NCI-H1417 treated with DMSO at 0.1 percent for 48 hours (cell line): ENCODE measurements at places on chromosomes 2 and 18.

GRCh38 chr18:13353084-13353823, 134.7 kb downstream of the LDLRAD4 start:
- DNase-seq, result no peak

- DNase-seq, result no peak
Measured at GRCh38 chr2:128510701-128511397, 192.2 kb upstream of the HS6ST1 start.

GRCh38 chr2:195779491-195779890, 122.5 kb downstream of the SLC39A10 start:
- no peak for DNase-seq

DNA sequence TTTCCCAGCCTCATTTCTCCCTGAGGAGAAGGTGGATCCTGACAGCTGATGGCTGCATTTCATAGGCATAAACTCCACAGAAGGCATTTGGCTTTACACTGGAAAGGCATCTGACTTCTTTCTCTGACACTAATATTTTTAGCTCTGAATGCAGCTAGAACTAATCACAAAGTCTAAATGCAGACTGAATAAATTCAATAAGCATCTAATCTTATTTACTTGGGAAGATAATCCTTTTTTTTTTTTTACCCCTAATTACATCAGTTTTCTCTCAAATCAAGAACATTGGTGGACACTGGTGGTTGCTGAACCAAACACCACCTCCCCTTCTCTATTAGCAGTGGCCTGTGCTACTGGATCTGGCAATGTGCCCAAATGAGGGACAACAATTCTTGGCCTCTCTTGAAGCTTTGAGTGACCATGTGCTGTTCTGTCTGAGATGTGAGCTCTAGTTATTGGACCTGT, 50.9 kb upstream of the CD226 start:
- DNase-seq, result no peak

DNA sequence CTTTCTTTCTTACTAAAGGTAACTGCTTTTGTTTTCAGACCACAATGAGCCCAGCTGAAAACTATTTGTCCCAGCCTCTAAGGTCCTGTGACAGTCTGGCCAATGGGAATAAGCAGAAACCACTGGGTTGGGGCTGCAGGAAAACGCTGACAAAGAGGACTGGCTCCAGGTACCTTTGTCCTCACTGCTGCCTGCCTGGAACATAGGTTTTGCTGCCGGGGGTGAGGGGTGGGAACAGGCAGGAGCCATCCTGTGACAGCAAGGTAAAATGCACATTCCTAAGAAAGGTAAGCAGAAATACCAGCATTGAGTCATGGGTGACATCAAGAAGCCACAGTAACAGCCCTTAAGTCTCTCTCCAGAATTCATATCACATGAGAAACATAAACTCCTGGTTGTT, 21.6 kb downstream of the PTPN2 start:
- DNase-seq, result no peak

GRCh38 chr2:180730976-180731375, 249.4 kb upstream of the UBE2E3 start:
- no peak for DNase-seq

- peak; percentile 39 for DNase-seq
Measured at GRCh38 chr18:70454704-70455322, 166.0 kb downstream of the SOCS6 start.
